NCI-H446 treated with DMSO at 0.1 percent for 48 hours (cell line): ENCODE measurements at places on chromosomes 2 and 18.

GRCh38 chr18:51523671-51524070 lies 326.2 kb upstream of the MEX3C start:
- no peak for DNase-seq

- no peak for DNase-seq
Observed at GRCh38 chr2:24183366-24184069, 8.7 kb downstream of the FAM228A start.

DNA sequence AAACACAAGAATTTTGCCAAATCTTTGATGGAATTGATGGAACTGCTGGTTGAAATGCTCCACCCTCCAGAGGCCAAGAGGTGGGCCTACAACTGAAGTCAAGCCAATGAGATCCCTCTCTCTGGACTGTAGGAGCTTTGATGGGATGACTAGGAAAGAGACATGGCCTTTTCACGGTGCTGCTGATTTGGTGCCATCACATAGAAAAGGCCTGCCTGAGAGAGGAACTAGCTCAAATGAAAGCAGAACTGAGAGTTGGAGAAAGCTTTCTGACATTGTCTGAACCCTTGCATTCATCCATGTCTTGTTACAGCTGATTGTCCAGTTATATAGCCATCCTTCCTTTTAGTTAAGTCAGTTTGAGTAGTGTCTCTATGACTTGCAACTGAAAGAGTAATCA lies 283.8 kb upstream of the LYPD1 start:
- DNase-seq, result no peak

- no peak for DNase-seq
Observed at GRCh38 chr2:197236159-197236558, 74.4 kb downstream of the ANKRD44 start.

DNA sequence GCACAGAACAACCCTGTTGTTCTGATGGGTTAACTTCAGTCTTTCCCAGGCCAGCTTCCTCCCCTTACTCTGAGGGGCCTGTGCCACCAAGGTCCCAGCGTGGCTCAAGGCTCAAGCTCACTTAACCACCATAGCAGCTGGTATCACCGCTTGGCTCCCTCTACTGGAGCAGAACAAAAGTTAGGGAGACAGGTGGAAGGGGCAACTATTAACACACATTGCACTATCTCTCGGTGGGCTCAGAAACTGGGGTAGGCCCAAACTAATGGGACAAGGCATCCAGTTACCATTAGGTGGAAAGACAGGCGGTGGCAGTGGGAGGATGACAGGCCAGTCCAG lies 88.7 kb upstream of the ATL2 start:
- no peak for DNase-seq

GRCh38 chr2:138112536-138112935 lies 148.3 kb downstream of the HNMT start:
- peak; percentile 63 for DNase-seq

DNA sequence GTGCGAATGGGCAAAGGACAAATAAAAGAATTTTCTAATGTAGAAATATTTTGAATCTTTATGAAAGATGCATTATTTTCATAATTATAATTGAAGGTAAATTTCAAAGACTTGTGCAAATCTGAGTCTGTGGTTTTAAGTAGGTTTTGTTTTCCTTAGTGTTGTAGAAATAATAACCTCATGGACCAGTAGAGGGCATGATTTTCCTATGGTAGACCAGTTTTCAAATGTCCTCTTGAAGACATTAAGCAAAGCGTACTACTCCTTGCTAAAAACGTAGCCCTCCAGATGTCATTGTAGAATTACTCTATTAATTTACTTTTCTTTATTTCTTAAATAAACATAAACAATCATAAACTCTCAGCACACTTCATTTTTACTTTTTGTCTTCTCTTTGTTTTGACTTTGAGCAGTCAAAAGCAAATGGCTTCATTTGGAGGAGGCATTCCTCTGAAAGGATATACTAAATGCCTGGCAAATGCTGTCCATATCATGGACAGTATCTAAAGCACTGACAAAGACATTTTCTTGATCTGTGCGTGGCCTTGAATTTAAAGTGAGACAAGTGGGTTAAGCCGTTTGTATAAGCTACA lies 85.8 kb upstream of the FAM237A start:
- DNase-seq, result peak; percentile 2

- DNase-seq, result no peak
Observed at GRCh38 chr2:46334389-46335271, 37.4 kb downstream of the EPAS1 start.

DNA sequence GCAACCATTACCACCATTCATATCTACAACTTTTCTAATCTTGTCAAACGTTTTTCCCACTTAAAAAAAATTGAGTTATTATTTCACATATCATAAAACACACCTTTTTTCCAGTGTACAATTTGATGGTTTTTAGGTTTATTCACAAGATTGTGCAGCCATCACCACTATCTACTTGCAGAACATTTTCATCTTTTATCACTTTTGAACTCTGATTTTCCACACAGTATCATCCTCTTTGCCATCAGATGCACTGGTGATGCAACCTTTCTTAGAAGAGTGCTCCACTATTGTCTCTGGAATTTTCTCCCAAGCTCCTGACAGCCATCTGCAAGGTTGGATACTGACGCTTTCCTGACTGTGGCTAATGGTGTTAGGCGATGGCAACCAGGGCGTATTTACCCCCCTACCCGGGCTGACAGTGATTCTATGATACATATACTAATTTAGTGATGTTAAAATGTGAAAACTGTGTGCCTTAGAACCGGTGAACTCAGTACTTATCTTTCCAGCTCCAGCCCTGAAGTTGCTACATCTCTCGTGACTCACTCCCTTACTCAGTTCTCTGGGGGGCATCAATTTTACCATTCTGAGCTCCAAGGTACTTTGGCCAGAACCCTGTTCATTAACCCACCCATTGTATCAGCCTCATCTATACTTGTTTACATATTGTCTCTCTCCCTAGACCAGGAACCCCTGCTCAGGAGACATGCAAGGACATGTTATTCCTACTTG lies 105.4 kb upstream of the SPRED2 start:
- DNase-seq, result no peak

DNA sequence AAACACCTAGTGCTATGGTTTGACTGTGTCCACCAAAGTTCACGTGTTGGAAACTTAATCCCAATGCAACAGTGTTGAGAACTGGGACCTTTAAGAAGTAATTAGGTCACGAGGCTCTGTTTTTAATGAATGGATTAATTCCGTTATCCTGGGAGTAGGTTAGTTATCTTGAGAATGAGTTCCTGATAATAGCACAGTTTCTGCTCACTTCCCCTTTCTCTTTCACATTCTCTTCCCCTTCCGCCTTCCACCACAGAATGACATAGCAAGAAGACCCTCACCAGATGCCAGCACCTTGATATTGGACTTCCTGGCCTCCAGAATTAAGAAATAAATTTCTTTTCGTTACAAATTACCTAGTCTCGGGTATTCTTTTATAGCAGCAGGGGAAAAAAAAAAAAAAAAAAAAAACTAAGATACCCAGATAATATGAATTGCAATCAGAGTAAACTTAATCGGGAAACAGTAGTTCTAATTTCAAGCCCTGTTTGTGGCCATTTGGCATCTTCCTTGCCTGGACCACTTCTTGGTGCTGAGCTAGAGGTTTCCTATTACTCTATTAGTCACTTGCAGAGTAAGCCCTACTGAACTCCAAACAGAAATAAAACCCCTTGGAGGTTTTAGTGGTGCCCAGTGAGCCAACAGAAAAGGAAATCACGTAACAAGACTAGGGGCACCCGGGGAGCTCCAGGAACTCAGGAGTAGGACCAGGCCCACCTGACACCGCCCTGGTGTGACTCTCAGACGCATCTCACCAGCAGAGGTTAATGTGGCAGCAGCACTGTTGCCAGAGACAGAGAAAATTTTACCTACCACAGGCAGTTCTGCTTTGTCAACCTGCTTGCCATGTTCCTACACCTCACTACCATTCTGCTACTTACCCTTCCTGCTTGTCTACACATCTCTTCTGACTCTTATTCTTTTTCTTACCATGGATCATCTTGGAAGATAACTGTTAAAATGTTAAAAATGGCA lies 147.6 kb upstream of the CAB39 start:
- no peak for DNase-seq

- no peak for DNase-seq
Observed at GRCh38 chr2:142254031-142254430, 123.2 kb upstream of the LRP1B start.

DNA sequence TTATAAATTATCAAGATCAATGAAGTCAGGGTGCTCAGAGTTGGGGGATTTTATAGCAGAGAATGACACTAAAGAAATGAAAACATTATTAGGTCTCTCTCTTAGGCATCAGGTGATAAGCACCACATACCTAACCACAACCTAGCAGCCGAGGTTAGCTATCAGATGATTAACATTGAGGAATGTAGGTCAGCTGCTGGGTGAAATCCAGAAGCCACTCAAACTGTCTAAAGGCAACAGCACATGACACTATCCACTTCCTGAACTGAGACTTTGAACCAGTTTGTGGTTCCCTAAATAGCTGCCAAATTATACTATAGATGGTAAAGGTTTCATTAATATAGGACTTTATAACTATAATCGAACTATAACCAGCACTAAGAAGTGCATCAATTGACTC lies 4.7 kb downstream of the EPG5 start:
- DNase-seq, result no peak

GRCh38 chr2:212385241-212385640 lies 153.4 kb downstream of the ERBB4 start:
- DNase-seq, result no peak

DNA sequence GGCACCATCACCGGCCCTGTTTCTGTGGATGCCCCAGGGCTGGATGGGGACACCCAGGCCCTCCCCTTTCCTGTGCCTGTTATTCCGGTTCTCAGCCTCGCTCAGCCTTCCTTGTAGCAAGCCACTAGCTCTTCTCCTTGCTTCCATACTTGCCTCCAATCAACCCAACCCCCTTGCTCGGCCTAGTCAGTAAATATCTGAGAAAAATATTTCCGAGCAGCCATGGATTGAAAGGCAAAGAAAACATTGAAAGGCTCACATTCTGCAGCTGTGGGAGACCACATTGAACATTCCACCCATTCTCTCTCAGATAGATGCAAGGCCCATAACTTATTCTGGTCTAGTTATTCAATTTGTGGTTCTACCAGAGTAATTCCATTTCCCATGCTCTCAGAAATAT lies 114.9 kb downstream of the SPP2 start:
- no peak for DNase-seq

DNA sequence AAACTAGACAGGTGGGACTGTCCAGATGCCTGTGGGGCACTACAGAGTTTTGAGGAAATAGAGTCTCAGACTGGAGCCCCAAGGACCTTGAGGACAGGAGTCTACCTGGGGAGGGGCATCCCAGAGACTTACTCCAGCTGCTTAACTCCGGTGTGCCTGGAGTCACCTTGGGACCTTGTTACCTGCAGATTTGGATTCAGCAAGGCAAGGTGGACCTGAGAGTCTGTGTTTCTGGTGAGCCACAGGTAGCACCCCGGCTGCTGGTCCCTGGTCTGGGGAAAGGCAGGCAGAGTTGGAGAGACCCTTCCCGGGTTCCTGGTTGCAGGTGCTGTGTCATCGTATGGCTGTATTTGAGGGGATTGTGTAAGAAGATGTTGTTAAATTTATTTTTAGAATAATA lies 102.4 kb downstream of the AGAP1 start:
- DNase-seq, result no peak

DNA sequence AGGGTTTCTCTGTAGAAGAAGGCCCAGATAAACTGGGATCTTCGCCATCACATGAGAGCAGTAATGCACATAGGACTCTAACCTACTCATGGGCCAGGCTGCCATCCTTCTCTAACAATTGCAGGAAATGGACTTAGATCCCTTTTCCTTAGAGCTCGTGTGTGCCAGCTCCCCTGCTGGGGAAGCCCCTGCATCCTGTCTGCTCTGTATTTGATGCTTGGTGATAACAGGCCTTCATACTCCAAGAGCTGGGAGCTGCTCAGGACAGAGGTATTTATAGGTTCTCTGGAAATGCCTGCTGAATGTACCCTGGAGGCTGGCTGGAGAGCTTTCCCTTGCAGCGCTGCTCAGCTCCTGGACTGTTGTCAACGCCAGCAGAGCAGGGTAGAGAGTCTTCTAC lies 249.6 kb downstream of the MTX2 start:
- DNase-seq, result no peak

DNA sequence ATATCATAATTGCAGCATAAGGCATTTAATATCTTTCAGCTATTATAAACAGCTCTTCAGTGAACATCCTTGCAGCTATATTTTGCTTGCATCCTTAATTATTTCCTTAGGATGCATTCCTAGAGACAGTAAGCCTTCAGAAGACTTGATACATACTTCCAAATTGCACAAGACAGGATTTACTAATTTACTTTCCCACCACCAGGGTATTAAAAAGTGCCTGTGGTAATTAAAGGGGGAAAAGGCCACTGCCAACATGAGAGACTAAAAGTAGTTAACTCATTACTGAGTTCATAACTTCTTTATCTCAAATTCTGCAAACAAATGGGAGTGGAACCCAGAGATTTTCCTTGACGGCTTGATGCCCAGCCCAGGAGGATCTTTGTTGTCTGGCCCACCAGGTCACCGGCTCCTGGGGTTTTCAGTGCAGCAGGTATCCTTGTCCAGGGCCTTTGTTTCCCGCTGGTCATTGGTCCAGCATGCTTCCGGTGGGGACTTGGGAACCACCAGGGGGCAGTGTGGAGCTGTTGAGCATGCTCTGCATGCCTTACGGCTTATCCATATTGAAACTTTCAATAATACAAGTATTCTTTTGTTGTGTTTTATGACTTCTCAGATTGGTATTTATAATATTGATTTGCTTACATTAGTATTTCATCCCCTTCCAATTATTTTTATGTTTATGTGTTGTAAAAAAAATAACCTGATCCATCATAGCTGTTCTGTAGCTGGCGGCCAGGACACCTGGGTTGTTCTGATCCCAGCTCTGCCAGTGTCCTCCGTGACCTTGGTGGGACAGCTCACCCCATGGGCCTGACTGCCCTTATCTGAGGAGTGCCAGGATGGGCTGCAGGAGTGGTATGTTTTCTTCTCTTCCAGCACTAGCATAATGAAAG lies 61.4 kb downstream of the TGOLN2 start:
- DNase-seq, result no peak

DNA sequence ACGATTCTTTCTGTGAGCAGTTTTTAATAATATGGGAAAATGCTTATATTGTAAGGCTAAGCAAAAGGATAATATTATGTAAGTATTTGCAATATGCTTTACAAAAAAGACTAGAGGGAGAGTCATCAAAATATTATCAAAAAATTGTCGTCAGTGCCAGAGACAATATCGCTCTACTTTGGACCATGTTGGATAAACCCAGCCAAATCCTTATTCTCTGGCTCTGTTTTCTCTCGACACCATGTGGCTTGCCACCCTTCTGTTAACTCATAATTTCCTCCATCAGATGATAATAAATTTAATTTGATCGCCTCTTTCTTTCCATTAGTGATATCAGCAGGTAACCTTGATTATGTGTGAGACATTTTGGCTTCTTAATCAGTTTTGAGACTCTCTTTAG lies 129.9 kb downstream of the CDC42EP3 start:
- peak; percentile 8 for DNase-seq

DNA sequence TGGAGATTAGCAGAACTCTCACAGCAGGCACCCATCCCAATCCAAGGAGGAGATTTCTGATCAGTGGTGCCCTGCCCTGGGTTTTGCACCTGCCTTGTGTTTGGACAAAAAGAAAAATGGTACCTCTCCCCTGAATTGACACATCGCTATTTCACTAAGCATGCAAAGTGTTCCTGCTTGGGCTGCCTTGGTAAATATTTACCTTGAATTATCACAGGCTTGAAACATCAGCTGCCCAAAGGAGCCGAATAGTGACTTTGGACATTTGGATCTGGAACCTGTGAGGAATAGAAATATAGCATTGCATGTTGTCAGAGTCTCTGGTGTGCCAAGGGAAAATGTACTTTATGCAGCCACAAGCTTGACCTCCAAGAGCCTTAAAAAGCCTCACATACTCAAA lies 926.4 kb upstream of the FANCL start:
- DNase-seq, result no peak
